ENCODE measurements at places on chromosomes 12 and 14.

- no peak for DNase-seq
Observed at GRCh38 chr12:69097619-69098368, 141.6 kb upstream of the CPSF6 start.

GRCh38 chr14:95515080-95515489 is 1.4 kb downstream of the SYNE3 start:
- DNase-seq = no peak

- DNase-seq = no peak
Observed at GRCh38 chr14:105918496-105919262, 392.3 kb downstream of the TMEM121 start.

- DNase-seq = no peak
Observed at GRCh38 chr14:88417594-88417993, 32.1 kb downstream of the SPATA7 start.

DNA sequence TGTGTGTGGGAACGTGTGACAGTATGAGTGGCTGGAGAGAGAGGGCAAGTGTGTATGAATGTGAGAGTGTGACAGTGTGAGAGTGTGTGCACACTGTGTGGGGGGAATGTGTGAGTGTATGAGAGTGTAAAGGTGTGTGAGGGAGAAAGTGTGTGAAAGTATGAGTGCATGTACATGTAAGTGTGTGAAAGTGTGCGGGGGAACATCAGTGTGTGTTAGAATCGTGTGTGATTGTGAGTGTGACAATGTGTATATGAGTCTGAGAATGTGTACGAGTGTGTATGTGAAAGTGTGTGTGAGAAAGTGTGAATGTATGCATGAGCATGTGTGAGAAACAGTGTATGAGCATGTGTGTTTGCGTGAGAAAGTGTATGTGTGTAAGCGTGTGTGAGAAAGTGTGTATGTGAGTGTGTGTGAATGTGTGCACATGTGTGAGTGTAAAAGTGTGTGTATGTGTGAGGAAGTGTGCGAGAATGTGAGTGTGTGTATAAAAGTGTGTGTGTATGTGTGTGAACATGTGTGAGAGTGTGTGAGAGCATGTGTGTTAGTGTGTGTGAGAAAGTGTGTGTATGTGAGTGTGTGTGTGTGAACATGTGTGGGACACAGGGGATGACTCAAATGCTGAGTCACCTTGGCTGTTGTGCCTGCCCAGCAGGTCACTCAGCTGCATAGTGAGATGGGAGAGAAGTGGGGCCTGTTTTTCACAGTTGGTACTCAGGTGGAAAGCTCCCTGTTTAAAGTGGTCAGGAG is 220.5 kb upstream of the TBX3 start:
- DNase-seq = no peak

GRCh38 chr14:21103411-21103709 is 2.5 kb downstream of the TMEM253 start:
- no peak for DNase-seq

DNA sequence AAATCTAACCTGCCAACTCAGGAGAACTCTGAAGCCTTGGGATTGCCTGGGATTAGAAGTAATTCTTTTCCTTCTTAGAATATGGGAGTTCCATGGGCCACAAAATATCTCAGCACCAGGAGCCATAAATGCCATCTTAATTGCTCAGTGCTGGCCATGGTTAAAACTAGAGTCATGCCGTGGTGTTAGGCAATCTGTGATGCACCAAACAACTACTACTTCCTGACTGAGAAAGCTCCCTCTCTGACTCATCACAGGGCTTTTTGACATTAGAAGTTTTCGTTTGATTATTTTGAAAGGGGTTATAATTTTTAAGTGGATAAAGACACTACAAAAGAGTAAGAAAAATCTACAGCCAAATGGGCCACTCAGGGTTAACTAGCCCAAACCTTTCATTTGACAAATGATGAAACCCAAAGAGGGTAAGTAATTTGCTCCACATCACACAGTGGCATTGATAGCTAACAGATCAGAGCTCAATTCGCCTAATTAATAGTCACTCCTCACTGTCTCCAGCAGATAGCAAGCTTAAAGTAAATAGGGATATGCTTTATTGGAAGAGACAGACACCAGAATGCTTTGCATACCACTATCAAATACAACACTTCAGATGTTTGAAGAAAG is 377.3 kb downstream of the EMP1 start:
- no peak for DNase-seq

DNA sequence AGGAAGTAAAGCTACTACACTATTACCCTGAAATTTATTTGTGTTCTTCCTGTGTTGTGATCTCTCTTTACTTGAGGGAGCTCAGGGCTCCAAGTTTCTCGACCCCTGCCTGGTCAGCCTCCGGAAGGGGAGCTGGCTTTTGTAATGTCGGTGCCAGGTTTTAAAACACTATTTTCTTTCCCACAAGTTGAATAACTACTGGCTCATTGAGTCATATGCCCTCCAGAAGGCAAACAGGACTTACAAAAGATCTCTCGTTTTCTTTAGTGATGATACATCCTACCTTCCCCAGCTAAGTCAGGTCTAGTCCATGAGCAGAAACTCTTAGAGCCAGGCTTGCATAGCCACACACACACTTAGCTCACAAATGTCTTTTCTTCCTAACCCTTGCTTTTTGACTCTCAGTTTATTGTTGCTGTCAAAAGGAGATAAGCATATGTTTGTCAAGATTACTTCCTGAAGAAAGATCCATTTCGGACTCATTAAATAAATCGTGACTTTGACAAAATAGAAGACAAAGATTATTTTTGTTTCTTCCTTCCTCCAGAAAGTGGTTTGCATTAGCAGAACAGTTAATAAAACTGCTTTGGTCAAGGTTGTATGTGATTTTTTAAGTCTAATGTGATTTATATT is 209.8 kb upstream of the FLRT2 start:
- DNase-seq = no peak

GRCh38 chr14:103733651-103734050 is 18.0 kb downstream of the ZFYVE21 start:
- no peak for DNase-seq

- no peak for DNase-seq
Observed at GRCh38 chr12:55704824-55705718, 2.6 kb downstream of the ITGA7 start.

- DNase-seq = peak; percentile 3
Observed at GRCh38 chr12:54561164-54561563, 11.8 kb downstream of the PDE1B start.

DNA sequence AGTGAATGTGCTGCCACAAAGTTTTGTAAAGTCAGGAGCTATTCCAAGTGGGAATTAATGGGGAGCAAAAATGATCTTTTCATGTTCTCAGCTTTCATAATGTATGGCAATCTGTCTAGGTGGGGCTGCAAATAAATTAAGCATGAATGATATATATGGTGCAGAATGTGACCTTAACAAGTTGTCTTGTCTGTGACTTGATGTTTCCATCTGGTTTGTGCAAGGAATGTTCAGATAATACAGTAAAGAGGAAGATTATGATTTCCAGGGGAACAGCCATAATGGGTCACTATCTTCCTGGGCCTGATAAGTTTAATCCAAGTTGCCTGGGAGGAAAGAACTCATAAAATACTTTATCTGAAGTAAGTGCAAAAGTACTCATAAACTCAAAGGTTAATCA is 1815.8 kb upstream of the FLRT2 start:
- DNase-seq = no peak

GRCh38 chr14:44438221-44438620 is 68.9 kb downstream of the FSCB start:
- no peak for DNase-seq

DNA sequence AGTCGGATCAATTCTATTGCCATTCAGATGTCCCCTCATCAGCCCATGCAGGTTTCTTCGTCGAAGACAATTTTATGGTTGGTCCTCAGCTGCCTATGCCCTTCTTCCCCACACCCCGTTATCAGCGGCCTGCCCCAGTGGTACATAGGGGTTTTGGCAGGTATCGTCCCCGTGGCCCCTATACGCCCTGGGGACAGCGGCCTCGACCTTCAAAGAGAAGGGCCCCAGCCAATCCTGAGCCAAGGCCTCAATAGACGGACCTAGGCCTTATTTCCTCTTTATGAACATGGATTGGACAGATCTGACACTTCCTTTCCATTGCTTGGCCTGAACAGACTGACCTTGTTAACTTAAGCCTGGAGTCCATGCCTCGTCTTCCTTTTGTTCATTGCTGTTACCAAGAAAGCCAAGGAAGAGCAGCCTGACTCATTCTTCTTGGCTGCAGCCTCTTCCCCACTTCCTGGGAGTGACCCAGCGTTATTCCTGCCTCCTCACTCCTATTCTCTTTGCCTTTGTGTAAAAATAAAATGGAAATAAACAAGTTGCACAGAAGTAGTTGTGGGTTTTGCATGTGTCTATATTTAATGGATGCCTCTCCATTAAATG is 156.5 kb upstream of the AMIGO2 start:
- no peak for DNase-seq

DNA sequence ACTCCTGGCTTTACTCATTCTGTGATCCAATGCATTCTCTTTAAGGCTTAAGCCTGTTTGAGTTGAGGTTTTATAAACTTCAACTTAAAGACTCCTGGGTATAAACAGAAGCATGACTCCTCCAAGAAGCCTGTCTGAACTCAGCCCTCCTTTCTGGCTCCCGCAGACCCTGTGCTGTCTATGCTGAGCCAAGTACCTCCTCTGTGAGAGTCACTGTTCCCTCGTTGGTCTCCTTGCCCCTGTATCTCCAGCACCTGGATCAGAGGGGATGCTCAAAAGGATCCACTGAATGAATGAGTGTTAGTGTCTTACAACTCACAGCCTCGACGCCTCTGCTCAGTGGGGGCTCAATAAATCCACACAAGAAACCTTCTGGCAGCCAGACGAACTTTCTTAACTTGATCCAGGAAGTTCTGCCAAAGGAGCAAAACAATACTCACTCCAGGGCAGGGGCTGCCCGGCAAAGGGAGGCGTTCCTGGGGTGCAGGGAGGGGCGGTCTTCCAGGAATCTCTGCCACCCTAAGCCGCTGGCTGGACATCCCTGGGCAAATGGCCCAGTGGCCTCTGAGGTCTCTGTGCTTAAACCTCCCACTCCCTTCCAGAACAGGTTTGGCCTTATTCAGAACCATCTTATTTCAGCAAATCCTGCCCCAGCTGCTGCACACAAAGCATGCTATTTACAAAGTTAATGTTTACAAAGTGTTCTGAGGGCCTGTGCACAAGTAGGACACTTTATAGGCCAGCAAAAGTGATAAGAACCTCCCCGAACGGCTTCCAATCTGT is 32.9 kb downstream of the MAP1LC3B2 start:
- DNase-seq = no peak

- no peak for DNase-seq
Observed at GRCh38 chr12:125122668-125123067, 57.4 kb downstream of the AACS start.

DNA sequence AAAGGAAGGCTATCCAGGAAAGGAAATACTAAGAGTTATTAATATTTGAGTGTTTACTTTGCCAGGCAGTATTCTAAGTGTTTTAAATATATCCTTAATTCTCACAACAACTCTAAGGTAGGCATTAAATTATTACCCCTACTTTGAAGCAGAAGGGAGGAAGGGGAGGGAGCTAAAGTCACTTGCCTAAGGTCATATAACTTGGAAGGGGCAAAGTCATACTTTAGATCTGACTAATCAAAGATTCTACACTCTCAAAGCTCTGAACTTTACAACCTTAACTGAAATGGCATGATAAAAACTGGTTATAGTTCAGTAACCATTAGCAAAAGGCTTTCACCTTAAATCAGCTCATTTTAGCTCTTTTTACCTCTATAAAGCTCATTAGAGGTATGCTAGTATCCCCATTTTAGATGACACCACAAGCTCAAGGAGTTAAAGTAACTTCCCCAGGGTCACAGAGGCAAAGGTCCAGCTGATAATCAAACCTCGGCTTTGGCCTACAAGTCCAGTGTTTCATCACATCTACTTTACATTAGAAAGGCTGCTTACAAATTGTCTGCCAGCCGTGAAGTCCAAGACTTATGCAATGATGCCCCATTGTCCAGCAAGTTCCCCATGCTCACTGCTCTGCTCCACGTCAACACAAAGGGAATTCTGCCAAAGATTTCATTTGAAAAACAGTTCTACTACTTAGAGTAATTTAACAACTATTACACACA is 223.9 kb downstream of the MED13L start:
- DNase-seq = no peak

- DNase-seq = no peak
Observed at GRCh38 chr14:92652413-92653151, 95.8 kb downstream of the LGMN start.

DNA sequence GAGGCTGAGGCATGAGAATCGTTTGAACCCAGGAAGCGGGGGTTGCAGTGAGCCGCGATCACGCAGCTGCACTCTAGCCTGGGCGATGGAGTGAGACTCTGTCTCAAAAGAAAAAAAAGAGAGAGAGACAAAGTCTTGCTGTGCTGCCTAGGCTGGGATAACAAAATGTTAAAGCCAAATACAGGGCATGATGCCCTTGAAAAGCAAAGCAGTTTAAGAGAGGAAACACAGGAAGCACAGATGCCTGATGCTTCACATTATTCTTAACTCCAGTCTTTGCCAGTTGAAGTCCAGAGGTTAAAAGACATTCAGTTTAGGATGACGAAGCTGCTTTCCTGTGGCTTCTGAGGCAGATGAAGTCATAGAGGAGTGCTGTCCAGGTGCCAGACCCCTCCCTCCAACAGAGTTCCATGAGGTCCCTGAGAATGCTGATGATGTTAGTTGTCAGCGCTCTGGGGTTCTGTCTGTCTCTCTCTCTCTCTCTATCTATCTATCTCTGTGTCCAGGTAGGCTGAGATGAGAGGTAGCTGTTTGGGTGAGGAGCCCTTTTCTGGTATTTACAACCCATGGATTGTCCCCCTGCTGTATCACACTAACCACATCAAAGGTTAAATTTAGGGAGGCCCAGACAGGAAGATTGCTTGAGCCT is 4.9 kb upstream of the MRPL52 start:
- no peak for DNase-seq

Data from stimulated activated effector memory CD8-positive, alpha-beta T cell treated with anti-CD3 and anti-CD28 coated beads, Interleukin-12 subunit alpha, Interleukin-12 subunit beta, amount 100 ng/mL, for 72 hours (primary cell).